Stimulated activated CD4-positive, alpha-beta T cell treated with anti-CD3 and anti-CD28 coated beads, Interleukin-1b, Interleukin-23, amount 100 ng/mL, for 48 hours (primary cell): ENCODE measurements at places on chromosomes 3 and 15.

- DNase-seq = no peak
Measured at GRCh38 chr15:36737430-36737891, 158.0 kb downstream of the CDIN1 start.

DNA sequence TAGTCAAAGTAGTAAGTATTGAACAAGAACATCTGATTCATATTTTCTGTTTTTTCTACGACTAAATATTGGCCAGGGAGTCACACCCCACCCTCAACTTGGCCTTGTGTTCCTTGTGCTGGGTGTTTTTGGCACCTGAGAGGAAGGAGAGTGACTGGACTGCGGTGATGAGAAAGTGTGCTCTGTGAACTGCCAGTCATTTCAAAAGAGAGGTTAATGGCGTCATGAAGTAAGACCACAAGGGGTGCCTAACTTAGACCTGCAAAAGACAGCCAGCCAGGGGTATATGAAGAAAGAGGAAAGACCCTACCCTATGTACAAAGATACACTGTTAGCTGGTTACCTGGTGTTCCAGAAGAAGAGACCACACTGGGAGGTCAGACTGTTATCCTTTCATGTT, 58.4 kb upstream of the COL8A1 start:
- DNase-seq = no peak

- DNase-seq = peak; percentile 72
Measured at GRCh38 chr3:28840976-28841376, 439.9 kb upstream of the RBMS3 start.

- no peak for DNase-seq
Measured at GRCh38 chr3:125615256-125615655, 20.0 kb upstream of the OSBPL11 start.

DNA sequence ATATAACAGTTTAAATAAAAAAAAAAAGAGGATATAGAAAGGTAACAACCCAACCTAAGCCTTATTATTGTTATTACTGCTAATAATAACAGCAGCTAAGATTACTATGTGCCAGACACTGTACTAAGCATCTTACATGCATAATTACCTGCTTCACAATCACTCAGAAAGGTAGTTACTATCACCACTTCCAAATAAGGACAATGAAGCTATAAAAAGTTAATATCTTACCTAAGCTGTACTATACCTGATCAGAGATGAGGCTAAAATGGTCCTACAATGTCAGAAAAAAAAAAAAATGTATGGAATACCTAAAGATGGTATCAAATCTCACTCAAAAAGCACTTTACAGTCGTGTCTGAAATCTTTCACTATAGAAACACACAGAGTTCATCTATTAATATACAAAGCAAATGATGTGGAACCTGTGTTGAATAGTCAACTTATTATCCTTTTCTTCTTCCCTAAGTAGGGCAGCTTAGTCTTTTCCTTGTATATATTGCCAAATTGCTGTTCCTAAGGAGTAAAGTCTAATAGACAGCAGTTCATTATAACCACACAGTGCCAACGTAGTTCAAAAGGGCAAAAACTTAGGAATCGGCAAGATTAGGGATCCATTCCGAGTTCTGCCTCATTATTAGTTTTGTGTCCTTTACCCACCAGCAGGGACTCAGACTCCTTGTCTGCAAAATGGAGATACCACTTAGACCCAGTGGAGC, 23.8 kb downstream of the GSK3B start:
- no peak for DNase-seq

GRCh38 chr3:186708983-186709679, 8.0 kb upstream of the KNG1 start:
- DNase-seq = no peak

GRCh38 chr3:47425383-47425778, 44.6 kb downstream of the PTPN23 start:
- DNase-seq = no peak
